ENCODE measurements at places on chromosomes 11 and 22. TPM values are rescaled to one million over a fixed set of nuclear protein-coding genes. Genes with fewer than 3 reads are reported as not detected.
A peak's percentile ranks its signal among the peaks of the same experiment; 100 is the strongest.

Gene CARD18
- total RNA-seq = not detected

Gene RGL4
- not detected for total RNA-seq

Gene MAPK12
- 24.8 TPM for total RNA-seq

Gene OR5D18
- total RNA-seq = not detected

Gene RAB3IL1
- total RNA-seq = 20.3 TPM

DNA sequence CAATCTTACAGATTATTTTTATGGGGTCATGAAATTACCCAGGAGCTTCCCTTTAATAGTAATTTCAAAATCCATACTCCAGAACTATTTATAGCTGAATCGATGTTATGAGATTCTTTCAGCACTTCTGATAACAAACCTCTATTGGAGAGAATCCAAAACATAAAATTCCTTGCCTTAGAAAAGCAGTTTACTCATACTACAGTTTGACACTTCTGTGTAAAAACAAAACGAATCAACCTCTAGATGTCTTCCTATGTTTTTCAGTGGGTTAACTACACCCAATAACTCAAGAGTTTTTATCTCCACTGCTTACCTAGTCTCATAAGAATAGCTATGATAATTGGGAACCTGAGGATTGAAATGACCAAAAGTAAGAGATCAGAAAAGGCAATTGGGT, 35.6 kb downstream of the KIF18A start:
- DNase-seq = peak; percentile 9

DNA sequence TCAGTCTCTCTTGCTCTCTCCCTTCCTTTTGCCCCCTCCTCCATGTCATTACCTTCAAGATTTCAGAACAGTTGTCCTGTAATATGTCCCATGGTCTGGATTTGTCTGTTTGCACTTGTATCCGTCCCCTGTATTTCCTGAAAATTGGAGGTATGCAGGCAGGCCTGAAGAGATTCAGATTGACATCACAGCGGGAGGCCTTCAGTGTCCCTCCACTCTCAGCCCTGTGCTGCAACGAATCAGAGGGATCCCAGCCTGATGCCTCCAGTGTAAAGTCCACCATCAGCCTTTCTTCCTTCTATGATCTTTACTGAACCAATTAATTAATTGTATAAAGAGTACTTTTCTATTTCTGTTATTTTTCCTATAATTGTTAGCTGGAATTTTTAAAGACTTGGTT, 57.3 kb downstream of the ELMOD1 start:
- DNase-seq = no peak

- no peak for DNase-seq
These were observed 219.9 kb downstream of the CASP12 start for GRCh38 chr11:104678408-104678807.

DNA sequence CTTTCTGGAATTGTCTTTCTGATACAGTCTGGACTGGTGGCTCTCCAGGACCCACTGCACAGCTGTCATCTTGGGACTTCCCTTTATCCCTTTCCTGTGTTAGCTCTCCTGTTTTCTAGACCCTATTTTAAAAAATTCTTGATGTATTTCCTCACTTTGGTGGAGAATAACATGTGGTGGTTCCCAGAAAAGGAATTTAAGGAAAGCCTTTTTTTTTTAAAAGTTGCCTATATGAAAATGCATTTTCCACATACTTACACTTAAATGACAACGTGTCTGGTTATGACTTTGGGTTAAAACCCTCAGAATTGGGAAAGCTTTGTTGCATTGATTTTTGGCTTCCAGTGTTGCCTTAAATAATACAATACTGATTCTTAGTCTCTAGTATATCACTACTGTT, 400.7 kb downstream of the TMEM135 start:
- no peak for DNase-seq

- no peak for DNase-seq
These were observed 269.3 kb upstream of the ANO3 start for GRCh38 chr11:26062660-26063059.

- DNase-seq = no peak
These were observed 69.1 kb downstream of the SIK2 start for GRCh38 chr11:111671383-111671782.

GRCh38 chr11:9506489-9507276, 45.9 kb downstream of the ZNF143 start:
- peak; percentile 53 for DNase-seq

GRCh38 chr11:74937696-74938475, 11.0 kb downstream of the XRRA1 start:
- DNase-seq = no peak

DNA sequence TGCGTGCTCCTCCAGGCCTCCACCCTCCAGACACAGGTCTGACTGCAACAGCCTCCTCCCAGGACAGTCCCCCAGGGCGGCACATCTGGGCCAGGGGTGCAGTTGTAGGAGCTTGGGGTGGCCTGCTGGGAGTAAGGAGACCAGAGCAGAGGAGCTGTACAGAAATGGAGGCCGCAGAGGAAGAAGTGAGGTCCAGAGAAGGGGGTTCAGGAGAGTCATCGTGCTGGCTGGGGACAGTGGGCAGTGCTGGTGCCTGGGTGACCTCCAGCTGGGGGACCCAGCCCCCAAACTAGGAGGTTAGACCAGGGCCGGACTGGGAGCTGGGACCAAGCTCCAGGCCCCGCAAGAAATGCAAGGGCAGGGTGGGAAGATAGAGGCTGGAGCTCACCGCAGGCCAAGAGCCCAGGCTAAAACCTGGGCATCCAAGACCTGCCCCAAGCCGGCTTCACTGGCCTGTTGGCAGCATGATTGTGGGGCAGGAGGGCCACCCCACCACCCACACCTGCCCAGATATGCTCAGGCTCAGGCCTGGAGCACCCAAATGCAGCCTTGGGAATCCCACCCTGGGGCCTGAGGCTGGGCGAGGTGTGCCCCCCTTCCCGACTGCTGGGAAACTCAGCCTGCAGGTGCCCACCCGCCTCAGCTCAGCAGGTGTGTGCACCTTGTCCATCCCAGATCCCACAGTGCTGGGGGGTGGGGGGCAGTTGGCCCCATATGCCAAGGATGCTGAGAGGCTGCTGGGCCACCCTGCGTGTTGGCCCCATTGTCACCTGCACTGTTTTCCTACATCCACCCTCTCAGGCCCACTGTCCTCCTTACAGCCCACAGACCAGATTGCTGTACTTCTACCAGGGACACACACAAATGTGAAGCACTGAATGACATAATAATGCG, 96.9 kb downstream of the MORC2 start:
- DNase-seq = peak; percentile 75

Measured in osteoblast (primary cell).